ENCODE measurements at places on chromosomes 1 and 21.

DNA sequence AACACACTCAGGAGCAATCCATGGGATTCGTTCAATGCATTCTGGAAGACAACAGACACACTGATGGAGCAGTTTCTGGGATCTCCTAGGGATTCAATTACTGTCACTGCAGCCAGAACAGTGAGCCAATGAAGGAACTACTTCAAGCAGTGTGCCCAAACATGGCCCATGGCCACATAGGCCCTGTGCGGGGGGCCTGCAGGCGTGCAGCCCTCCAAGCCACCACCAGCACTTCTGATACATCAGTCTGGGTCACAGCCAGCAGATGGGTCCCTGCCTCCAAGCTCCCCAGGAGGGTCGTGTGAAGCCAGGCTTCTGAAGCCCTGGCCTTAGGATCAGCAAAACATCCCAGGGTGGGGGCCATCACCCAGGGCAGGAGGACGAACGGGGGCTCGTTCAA, 99.3 kb downstream of the RAVER2 start:
- DNase-seq = no peak

- no peak for DNase-seq
These were observed 4.6 kb downstream of the LMX1A start for GRCh38 chr1:165351863-165352441.

GRCh38 chr1:67312615-67313014, 4.9 kb downstream of the IL12RB2 start:
- DNase-seq = no peak

- no peak for DNase-seq
These were observed 3.0 kb upstream of the NFIA start for GRCh38 chr1:61079296-61079897.

DNA sequence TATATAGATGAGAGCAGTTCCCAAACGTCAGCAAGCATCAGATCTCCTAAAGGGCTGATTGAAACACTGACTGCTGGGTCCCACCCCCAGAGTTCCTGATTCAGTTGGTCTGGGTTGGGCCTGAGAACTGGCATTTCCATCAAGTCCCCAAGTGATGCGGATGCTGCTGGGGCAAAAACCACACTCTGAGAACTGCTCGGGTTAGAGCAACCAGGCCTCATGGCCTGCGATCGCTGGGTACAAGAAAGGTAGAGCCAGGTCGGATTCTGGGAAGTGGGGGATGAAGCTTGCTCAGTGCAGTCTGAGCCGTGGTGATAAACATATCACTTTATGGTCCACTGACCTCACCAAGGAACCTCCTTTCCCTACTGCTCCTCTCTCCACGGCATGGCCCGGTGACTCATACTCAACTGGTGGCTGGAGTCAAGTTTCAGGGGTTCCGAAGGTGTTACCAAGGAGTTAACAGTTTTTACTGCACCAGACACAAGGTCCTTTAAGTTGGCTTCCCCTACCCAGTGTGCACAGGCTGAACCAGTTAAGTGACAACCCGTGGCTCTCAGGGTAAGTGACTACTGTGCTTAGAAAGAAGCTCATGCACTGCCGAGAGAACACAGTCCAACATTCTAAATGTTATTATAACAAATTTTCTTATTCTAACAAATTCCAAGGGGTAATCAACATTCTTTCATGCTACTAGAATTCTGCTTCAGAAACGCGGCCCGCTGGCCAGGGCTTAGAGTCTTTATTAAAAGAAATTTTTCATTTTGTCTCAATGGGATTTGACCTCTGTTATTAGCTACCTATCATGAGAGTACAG, 153.5 kb downstream of the TGFBR3 start:
- no peak for DNase-seq

DNA sequence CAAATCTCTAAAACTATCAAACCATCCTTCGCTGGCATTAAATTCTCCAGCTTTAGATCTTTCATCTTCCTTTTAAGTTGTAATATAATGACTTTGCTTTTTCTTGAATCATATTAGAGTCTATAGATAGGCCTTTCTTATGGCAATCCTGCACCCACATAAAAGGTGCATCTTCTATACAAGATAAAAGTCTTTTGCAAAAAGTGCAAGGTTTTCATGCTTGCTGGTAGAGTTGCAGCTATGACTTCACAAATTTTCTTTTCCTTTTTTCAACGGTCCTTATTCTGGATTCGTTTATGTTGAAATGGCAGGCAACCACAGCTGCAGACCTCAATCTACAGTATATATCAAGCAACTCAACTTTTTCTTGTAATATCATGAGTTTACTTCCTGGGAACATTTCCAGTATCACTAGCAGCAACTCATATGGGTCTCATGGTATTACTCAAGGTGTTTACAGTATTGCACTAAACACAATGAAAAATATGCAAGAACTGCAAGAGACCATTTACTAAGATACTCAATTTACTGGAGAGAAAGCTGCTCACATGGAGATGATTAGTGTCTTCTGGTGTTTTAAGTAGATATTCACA, 22.1 kb downstream of the OMA1 start:
- no peak for DNase-seq

DNA sequence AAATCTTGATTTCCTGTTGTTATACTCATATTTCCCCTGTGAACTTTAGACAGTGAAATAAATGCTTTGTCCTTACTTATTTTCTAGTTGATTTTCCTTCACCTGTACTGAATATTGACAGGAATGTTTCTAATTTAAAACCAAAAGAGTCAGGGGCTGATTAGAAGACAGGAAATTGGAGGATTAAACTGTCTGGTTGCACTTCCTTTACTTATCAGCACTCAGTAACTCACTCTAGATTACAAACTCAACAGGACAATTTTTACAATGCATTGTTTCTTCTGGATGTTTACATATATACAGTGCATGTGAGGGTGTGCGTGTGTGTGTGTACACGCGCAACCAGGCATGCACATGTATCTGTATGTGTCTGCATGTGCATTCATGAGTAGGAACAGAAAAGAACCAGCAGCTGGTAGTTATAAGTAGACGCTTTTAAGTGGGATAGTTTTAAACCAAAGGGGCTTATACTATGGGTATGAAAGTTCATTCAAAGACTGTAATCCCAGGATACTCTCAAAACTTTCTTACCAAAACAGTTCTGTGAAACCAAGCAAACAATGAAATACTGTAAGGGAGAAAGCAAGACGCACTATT, 212.0 kb upstream of the NFIA start:
- DNase-seq = no peak

Data from activated T-helper 1 cell treated with anti-CD3 and anti-CD28 coated beads, Interleukin-2, amount 50 U/mL, for 16 hours (primary cell).